ENCODE measurements at places on chromosomes 12 and 14.

GRCh38 chr12:91182636-91183455 lies at the start of gene DCN:
Gene DCN (minus strand): TSS chr12:91182817. CDS start chr12:91178552, 4,265 bp downstream.
- no peak for DNase-seq

GRCh38 chr12:50049254-50050118 lies 7.9 kb upstream of the ASIC1 start:
- DNase-seq, result no peak

DNA sequence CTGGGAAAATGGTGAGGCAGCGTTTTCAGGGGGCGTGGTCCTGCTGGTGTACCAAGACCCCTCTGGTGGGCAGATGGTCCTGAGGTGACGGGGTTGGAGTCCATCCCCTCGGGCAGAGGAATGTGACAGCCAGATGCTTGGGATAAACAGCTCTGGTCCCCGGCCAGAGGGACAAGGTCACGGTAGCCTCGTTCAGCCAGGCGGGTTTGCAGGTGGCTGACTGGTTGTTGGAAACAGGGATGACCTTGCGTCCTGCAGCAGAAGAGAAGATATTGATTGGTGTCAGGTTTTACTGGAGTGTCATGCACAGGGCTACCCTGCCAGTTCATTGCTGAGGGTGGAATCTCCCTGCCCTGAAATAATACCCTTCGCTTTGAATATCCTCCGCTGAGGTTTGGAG lies 43.3 kb downstream of the SLC24A4 start:
- no peak for DNase-seq

DNA sequence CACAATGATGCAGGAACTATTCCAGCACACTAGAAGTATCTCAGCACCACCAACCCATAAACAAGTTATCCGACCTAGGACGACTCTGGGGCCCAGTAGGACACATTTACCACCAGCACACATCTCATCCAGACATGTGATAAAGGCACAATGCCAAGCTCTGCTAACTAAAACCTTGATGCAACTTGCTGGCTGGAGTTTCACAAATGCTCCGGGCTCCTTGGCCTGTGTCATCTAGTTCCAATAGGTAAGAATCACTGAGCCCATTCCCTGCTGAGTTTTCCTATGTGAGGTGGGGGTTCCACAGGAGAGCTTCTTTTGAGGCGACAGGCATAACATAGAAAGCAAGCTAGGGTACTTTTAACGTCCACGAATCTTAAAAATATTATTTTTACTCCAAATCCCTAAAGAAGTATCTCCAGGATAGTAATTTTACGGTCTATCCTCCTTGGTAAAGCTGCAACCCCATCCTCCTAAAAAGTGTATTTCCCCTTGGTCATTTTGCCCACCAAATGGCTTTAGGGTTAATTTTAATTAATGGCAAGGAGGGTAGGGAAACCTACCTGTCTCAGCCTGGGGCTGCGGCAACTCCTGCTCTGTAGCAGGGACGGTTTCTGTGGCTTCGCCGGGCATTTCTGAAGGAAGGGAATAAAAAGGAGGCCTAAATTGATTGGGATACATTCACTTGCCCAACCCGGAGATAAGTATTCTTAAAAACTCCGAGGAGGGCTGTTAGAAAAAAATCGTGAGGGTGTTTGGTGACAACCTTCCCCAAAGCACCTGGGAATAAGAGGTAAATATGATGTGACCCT lies 1.0 kb downstream of the NACA start:
- DNase-seq, result peak; percentile 35

DNA sequence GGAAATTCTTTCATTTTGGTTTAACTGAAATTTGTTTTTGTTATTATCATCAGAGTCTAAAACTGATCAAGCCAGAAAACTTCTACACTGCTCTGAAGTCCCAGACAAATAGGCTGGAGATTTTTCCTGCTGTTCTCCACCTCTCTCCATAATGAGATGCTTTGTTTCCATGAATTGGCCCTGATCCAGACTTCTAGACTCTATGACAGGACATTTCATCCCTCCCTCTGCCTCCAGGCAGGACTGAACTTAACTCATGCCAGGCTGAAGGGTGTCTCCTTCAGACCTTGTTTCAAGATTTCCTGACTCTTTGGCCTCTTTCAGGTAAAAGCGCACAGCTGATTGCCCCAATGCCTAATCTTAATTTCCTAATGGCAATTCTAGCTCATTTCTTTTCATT lies 69.1 kb upstream of the HOXC13 start:
- no peak for DNase-seq

DNA sequence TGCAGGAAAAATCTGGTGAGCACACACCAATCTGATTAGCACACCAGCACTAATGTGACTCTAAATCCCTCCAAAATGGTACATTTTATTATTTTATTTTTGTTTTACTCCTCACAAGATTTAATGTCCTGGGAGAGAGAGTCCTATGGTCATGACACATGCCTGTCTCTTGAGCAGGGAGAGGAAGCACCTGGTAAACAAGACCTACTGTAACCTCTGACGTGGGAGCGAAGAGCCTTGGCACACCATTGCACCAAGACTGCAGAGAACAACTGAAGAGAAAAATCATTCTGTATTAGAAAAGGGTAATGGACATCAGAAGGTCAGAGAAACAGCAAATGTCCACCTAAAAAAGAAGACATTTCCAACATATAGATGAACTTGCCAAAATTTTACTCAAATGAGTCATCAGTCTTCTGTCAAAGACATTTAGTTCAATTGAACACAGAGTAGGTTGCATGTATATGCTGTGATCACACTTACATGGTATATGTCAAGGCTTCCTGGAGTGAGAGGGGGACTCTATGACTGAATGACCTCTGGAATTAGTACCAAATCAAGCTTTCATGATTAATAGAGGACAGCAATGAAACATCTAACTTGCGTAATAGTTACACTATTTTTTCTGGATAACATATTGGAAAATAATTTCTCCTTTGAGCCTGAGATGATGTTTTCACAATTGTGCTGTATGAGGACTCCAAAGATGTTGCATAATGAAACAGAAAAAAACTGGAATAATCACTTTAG lies 186.9 kb upstream of the FLRT2 start:
- no peak for DNase-seq

- no peak for DNase-seq
Measured at GRCh38 chr12:62192903-62193250, 67.3 kb upstream of the USP15 start.

DNA sequence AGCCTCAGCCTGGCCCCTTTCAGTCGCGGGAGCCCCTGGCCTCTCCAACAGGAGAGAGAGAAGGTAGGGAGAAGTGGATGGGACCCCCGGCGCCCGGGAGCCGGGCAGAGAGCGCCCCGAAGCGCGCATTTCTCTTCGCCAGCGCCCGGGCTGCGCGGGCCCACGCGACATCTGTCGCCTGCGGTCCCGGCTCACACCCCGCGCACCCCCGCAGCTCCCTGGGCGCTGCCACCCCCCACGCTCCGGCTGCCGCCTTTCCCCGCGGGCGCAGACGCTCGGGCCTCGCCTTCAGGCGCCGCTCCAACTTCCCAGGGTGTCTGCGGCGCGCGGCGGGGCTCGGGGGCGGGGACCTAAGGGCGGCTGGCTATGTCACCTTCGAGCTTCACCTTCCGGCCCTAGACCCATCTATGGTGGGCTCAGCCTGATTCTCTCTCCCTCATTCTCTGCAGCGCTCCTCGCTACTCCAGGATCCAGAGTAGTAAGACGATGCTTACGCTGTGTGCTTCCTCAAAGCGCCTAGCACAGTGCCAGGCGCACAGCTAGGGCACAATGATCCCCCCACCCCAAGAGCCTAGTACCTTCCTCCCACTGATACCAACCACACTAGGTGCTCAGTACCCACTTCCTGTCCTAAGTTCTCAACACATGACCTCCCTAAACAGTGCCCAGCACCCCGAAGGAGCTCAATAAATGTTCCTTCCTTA lies 1.6 kb downstream of the HRK start:
- no peak for DNase-seq

DNA sequence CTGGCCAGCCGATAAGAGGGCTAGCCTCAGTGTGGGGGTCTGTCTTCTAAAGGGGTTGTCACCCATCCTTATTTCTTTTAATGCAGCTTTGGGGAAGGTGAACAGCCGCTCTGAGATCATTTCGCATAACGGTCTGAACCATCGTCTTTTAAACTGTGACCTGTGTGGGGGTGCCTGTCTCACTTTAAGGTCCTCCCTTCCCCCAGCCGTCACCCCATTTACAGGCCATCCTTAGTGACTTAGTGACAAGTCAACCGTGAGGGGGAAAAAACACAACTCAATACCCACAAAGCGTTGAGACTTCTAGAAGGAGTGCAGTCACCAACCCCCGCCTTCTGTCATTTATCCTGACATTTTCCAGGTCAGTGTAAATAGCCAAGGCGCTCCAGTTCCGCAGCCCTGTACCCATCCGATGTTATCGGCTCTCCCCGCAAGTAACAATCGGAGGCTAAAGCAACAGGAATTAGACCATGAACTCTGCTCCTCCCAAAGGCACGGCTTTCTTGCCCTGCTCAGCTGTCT lies 505 bp upstream of the DENND5B start:
- no peak for DNase-seq

- no peak for DNase-seq
Measured at GRCh38 chr14:54189748-54190354, 207.0 kb upstream of the CDKN3 start.

GRCh38 chr14:90987140-90987539 lies 73.3 kb downstream of the RPS6KA5 start:
- no peak for DNase-seq

GRCh38 chr12:129127771-129128170 lies 274.5 kb downstream of the GLT1D1 start:
- no peak for DNase-seq

DNA sequence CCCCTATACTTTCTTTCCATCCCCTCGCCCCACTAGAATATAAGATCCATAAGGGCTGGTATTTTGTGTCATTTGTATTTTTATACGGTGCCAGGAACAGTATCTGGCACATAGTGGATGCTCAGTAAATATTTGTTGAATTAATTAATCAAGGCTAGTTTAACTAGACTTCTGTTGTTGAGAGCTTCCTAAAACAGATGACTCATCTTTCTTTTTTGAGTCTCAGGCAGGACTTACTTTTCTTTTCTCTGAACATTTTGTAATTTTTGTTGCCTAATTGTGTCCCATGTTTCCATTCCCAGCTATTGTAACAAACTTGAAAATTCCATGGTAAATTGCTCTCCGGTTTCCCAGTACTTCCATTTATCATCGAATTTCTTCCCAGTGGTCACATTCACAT lies 16.7 kb downstream of the STK38L start:
- DNase-seq, result no peak

- no peak for DNase-seq
Measured at GRCh38 chr12:109710747-109711595, 2.7 kb upstream of the FAM222A start.

- no peak for DNase-seq
Measured at GRCh38 chr12:96068636-96069035, 33.2 kb upstream of the LTA4H start.

- no peak for DNase-seq
Measured at GRCh38 chr14:56888274-56888673, 78.0 kb upstream of the OTX2 start.

DNA sequence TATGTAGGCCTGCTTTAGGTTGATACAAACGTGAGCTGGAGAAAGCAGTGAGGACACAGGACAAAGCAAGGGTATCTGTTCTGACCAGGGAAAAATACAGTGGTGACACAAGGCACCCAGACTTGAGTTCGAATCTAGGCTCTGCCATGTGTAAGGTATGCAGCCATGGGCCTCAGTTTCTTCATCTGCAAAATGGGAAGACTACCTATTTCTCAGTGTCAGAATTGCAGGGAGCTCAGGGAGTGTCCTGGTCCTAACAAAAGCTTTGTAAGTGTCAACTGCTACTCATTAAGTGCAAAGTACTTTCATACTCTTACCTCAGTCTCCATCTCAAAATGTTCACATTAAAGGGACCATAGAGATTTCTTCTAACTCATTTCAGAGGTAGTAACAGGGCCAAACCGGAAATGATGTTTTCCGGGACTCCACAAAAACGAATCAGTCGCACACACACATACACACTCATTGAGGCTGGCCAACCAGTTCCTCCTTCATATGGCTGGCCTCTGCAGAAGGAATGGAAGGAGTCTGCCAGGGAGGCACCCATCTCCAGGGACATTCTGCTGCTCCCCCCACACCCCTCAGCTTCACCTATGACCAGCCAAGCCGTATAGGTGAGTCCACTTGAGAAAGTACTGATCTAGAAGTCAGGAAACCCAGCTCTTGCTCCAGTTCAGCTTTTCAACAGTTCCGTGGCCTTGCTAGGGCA lies 7.8 kb downstream of the CTDSP2 start:
- DNase-seq, result no peak

DNA sequence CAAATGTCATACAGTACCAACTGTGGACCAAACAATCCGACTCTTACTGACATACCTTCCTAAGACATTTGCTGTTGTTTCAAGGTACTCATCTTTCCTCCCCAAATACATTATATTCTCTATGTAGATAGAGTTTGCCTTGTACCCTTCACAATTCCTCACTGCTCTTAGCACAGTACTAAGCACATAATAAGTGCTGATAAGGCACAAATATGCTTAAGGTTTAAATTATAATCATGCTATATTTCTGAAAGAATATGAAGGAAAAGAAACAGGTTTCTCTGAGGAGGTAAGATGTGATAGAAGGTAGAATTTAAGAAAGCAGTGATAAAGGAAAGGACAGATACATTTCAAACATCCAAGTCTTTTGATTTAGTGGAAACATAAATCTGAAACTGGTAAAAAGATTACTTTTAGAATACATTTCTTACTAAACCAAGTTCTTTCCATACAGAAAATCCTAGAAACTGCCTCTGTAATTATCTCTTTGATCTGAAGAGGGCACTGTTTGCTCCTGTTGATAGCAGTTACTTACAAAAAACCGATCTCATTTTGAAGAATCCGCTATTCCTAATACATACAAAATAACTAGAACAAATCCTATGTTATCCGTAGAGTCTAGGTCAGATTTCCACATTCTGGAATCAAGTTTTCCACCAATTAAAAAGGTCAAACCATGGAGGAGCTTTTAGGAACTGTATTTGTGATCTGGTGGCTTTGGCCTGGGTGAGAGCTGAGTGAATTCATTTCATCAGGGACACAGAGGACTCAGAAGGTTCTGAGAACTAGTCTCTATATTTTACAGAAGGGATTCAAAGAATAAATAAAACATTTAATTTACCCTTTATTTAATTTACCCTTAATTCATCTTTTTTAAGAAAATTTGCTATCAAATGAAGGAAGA lies 311.9 kb downstream of the DAD1 start:
- DNase-seq, result no peak

- no peak for DNase-seq
Measured at GRCh38 chr12:50986966-50987737, 34.8 kb downstream of the HIGD1C start.

- no peak for DNase-seq
Measured at GRCh38 chr12:42129595-42130204, 15.0 kb downstream of the GXYLT1 start.

- DNase-seq, result no peak
Measured at GRCh38 chr14:86237733-86238132, 707.8 kb downstream of the FLRT2 start.

GRCh38 chr14:23492618-23493272 lies 23.2 kb downstream of the NGDN start:
- no peak for DNase-seq

- no peak for DNase-seq
Measured at GRCh38 chr14:51410897-51411296, 170.8 kb downstream of the TMX1 start.

GRCh38 chr12:27394676-27395075 lies 51.9 kb upstream of the SMCO2 start:
- DNase-seq, result no peak

GRCh38 chr14:79855789-79856188 lies 355.5 kb downstream of the DIO2 start:
- DNase-seq, result no peak

- DNase-seq, result no peak
Measured at GRCh38 chr12:89451841-89452251, 72.8 kb downstream of the GALNT4 start.

GRCh38 chr12:11710431-11710830 lies 61.0 kb downstream of the ETV6 start:
- DNase-seq, result no peak

All from thoracic aorta (tissue), 2 donors.